ENCODE measurements at places on chromosomes 16 and 17.

DNA sequence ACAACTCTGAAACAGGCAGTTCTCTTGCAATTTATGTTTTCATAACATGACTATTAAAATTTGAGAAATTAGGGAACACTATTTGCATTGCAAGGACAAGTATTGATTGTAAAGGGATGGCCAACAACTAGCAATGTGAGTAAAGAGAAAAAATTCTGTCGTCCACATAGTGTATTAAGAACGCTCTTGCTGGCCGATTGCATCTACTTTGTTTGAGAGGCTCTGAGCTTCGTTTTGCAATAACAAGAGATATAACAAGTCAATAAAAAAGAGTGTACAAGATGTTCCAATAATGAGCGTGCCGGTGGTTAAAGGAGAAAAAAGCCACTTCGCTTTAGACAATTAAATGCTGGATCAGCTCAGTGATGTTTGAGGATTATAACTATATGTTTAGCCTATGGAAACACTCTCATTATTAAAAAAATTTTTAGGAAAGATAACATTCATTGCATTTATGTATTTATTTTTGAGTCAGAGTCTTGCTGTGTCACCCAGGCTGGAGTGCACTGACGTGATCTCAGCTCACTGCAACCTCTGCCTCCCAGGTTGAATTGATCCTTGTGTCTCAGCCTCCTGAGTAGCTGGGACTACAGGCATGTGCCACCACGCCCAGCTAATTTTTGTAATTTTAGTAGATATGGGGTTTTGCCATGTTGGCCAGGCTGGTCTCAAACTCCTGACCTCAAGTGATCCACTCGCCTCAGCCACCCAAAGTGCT, 19.2 kb upstream of the TOM1L1 start:
- DNase-seq, result no peak

GRCh38 chr17:42817866-42818265, 6.2 kb downstream of the BECN1 start:
- DNase-seq, result no peak

GRCh38 chr16:57341441-57342303, 16.9 kb upstream of the CCL22 start:
- DNase-seq, result no peak

DNA sequence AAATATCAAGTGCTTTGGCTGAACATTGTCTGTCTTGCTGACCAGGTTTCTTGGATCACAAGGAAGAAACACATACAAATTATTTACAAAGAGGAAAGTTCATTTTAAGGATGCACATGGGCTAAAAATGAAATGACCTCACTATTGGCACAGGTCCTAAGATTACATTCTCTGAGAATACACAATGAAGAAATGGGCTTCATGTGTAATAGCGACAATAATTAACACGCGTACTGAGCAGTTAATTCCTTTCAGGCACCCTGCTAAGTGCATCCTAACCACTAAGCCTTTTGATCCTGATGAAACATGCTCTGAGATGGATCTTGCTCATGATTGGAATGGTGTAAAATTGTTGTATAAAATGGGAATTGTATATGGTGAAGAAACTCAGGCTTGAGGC, 429.0 kb downstream of the HS3ST4 start:
- DNase-seq, result no peak

DNA sequence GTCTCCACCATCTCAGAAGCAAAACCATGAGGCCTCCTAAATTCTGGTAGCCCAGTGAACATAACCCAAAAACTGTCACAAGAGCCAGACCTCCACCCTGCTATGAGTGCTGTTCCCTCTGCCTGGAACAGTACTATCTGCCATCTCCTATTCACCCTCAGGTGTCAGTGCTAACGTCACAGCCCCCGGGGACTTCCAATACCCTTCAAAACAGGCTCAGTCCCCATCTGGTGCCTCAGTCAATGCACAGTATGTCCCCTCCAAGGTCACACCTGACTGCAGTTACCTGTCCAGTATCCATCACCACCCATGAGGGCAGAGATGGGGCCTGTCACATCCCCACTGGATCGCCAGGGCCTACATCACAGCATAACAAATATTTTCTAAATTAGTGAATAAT, 11.5 kb downstream of the CREBBP start:
- no peak for DNase-seq

DNA sequence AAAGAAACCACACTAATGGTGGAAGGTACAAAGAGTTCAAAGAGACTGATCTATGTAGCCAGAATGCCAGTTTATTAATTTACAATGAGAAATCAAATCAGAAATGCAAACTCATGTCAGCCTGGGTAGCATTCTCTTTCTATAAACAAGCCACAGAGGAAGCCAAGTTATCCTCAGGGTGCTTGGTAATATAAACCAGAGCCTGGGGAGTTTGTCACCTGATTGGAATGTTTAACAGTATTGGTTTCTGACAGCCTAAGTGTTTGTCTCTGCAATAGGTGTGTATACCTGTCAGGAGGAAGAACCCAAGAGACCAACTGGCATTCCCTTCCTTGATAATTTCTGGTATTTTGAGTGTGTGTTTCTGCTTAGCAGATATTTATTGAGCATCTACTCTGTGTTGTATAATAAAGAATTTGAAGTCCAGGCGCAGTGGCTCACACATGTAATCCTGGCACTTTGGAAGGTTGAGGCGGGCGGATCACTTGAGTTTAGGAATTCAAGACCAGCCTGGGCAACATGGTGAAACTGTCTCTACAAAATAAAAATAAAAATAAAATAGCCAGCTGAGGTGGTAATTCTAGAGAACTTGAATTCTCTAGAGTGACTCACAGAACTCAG, 3.1 kb upstream of the C17orf58 start:
- no peak for DNase-seq

GRCh38 chr17:40559954-40560591, 5.2 kb downstream of the CCR7 start:
- peak; percentile 43 for DNase-seq

- DNase-seq, result no peak
Observed at GRCh38 chr16:15031179-15031578, 24.7 kb downstream of the NTAN1 start.

GRCh38 chr16:46974352-46974751, 878 bp upstream of the DNAJA2 start:
- DNase-seq, result no peak

DNA sequence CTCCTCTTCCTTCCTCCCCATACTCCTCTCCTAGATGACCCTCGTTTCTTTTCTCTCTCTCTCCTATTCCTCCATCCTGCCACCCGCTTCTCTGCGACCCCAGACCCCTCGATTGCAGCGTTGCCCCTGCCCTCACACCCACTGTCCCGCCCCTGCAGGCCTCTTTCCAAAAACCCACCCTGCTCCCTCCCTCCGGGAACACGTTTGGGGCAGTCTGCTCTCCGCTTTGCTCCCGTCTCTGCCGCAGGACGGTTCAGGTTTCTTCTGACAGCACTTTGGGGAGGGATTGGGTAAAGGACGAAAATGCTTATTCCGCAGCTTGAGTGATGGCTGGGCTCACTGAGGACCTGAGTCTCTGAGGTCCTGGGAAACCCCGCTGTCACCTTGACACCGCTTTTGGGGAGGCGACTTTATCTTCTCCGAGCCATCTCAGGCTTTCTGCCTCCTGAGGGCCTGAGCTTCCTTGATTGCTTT, 690 bp downstream of the NDE1 start:
- DNase-seq, result peak; percentile 65

DNA sequence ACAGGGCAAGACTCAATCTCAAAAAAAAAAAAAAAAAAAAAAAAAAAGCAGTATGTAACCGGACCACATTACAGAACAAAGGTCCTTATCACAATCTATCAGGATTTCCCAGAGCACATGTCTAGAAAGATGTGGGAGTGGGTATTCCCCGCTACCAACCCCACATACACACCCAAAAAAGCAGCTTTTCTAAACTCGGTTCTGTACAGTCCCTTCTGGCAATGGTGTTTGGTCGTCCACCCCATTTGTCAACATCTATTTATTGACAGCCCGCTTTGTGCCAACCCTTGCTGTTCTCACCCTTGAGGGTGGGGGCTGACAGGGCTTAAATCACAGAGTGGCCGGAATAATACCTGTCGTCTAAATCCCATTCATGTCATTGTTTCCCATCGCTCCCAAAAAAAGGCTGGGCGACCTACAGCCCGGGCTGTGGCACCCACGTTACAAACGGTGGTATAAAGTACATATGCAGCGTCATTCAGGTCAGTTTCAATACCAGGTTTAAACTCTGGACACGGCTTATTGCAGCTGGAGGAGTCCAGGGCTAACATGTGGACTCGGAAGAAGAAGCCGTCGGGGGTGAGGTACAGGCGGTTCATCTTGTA, 3.6 kb downstream of the C17orf58 start:
- no peak for DNase-seq

GRCh38 chr17:35774499-35774898, 13.8 kb downstream of the C17orf50 start:
- DNase-seq, result peak; percentile 87

- no peak for DNase-seq
Observed at GRCh38 chr17:10815319-10815718, 11.4 kb upstream of the TMEM238L start.

- DNase-seq, result no peak
Observed at GRCh38 chr16:62079236-62079635, 43.0 kb upstream of the CDH8 start.

DNA sequence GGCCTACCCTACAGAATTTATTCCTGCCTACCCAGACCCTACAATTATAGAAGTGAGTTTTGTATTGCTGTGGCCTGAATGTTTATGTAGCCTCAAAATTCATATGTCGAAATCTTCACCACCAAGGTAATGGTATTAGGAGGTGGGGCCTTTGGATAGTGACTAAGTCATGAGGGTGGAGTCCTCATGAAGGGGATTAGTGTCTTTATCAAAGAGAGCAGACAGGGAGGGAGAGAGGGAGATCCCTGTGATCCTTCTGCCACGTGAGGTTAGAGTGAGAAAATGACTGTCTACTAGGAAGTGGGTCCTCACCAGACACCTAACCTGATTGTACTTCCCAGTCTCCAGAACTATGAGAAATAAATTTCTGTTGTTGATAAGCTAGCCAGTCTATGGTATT, 981 bp upstream of the DUXB start:
- DNase-seq, result no peak

GRCh38 chr16:79985606-79986005, 385.1 kb upstream of the MAF start:
- no peak for DNase-seq

- peak; percentile 87 for DNase-seq
Observed at GRCh38 chr16:4416200-4417032, at the start of gene CORO7. CORO7 (minus strand) TSS chr16:4416596; CDS start chr16:4416518, 78 bp downstream.

- no peak for DNase-seq
Observed at GRCh38 chr16:59698346-59699020, 964.4 kb upstream of the GOT2 start.

- no peak for DNase-seq
Observed at GRCh38 chr17:55291114-55291507, 26.4 kb downstream of the HLF start.

DNA sequence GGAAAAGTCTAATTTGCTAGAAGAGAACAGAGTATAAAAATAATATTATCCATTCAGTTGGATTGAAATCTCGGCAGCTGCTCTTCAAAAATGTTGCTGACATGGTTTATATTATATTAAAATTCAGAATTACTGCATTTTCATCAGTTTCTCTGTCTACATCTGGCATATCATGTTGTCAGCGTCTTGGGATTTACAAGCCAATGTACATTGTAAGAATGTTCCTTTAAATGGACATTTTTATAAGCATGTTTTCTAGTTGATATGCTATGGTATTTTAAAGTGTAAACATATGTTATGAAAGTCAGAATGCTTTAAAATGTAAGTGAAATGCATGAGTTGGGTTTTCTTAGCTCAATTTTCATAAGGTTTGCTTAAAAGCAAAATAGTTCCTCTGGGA, 528.1 kb upstream of the CDH8 start:
- no peak for DNase-seq

DNA sequence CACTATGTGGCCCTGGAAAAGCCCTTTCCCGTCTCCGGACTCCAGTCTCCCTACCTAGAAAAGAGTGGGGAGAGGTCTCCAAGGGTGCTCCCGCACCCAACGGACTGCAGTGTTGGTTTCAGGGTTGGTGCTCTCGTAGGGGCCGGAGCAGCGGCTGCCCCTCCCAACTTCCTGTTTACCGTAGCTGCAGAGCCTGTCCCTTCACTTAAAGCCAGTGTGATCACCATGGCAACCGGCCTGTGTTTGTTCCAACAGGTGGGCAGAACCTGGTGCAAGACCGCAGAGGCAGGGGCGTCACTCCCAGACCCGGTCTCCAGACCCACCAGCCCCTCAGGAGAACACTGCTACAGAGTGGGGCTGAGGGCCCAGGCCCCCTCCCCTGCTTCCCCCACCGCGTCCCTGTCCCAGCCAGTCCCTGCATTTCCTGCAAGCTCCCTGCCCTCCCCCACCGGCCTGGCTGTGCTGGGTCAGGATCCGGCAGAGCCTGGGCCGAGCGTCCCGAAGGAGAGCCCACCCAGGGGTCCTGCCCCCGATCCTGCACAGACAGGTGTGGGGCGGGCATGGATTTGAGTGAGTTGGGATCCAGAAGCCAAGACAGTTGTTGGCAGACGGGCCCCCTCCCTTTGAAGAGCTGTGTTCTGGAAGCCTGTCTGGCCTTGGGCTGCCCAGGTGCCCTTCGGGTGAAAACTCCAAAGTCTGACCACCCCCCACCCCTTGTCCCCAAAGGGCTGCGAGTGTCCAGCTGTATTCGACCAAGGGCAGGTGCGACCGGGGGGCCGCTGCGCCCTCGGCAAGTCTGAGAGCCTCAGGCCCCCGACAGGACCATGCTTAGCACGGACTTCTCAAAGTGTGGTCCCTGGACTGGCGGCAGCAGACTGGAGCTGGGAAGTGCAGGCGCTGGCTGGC, 1.5 kb upstream of the BAIAP3 start:
- DNase-seq, result peak; percentile 81

DNA sequence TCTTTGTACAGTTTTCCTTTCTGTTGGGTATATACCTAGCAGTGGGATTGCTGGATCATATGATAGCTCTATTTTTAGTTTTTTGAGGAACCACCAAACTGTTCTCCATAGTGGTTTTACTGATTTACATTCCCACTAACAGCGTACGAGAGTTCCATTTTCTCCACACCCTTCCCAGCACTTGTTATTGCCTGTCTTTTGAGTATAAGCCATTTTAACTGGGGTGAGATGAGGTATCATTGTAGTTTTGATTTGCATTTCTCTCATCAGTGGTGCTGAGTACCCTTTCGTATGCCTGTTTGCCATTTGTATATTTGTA, 887 bp upstream of the EVI2B start:
- no peak for DNase-seq

DNA sequence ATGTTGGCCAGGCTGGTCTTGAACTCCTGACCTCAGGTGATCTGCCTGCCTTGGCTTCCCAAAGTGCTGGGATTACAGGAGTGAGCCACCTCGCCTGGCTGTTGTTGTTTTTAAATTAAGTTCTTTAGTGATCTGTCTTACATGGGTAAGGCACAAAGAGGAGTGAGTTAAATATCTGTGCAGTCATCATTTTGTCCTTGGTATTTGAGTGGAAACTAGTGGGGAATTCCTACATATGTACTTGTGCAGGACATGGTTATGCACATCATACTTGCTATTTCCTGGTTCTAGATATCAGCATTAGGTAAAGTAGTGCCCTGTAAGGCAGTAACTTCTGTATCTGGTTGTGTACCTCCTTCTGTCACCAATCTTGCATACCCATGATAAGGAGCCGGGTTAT, 3.7 kb downstream of the KPNB1 start:
- no peak for DNase-seq
